ENCODE measurements at places on chromosomes 2 and 18.
A peak's percentile ranks its signal among the peaks of the same experiment; 100 is the strongest.

DNA sequence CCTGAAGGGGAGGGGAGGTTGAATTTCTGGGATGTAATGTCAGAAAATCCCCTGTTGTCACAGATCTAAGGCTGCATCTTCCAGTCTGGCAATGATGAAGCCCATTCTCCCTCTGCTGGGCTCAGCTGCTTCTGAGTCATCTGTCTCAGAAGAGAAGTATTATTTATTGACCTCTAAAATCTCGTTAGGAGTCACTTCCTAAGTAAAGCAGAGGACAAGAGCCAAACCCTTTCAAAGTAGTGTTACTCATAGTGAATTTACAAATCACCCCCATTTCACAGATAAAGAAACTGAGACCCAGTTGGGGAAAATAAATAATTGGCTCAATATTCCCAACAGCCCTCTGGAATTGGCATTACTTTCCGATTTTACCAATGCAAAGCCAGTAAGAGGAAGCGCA is 167.3 kb upstream of the SKOR2 start:
- no peak for DNase-seq

DNA sequence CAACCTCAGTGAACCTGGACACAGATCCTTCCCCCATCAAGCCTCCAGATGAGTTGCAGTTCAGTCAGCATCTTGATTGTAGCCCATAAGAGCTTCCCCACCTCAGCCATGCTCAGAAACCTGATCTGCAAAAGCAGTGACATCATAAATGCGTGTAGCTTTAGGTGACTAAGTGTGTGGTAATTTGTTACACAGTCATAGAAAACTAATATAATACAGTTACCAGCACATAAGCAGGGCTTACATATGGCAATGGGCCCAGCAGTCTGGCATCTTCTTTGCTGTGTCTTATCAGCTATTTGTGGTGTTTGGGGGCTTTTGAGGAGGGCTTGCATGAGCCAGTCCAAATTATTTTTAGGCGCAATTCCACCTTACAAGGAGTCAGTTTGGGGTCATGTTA is 807.0 kb downstream of the SLC4A3 start:
- DNase-seq, result no peak

DNA sequence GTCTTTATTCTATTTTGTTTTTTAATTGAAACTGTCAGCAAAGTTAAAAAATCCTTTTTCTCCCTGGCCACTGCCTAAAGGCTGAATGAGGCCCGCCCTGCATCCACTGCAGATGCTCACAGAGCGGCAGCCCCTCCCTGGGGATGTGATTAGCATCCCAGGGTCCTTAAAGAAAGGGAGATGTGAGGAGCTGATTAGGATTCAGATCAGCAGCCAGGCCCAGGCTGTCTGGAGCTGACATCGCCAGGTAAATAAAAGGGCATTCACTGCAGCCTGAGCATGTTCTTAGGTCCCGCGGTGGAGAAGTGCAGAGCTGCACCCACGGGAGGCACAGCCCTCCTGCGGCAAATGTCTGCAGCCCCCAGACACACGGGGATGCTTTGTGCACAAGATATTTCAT is 83.8 kb downstream of the LONRF2 start:
- no peak for DNase-seq

GRCh38 chr2:30231996-30232800 is 864 bp downstream of the LBH start:
- peak; percentile 84 for DNase-seq

GRCh38 chr2:98508709-98509066 is 64.0 kb downstream of the INPP4A start:
- DNase-seq, result peak; percentile 66

DNA sequence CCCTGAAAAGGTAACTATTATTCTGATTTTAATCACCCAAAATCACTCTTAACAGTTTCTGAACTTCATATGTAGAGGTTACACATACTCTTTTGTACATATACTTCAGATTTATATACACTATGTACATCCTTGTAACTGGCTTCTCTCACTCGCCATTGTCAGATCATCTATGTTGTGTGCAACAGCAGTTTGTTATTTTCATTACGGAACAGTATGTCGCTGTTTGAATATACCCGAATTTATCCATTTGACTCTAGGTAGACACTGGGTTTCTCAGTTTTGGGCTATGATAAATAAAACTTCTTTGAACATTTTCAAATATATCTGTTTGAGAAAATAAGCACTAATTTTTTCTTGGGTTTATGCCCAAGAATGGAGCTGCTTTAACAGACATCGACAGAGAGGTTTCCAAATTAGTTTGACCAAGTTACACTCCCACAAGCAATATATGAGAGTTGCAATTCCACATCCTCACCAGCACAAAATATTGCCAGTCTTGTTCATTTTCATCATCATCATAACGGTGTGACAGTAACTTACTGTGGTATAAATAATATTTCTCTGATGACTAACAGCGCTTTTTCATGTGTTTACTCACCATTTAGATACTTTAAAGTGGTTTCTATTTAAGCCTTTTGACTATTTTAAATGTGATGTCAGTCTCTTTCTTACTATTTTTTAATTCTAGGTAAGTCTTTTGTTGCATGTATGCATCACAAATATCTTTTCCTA is 80.9 kb downstream of the SMC6 start:
- no peak for DNase-seq

- no peak for DNase-seq
These were observed 15.7 kb downstream of the CRIM1 start for GRCh38 chr2:36371070-36371874.

DNA sequence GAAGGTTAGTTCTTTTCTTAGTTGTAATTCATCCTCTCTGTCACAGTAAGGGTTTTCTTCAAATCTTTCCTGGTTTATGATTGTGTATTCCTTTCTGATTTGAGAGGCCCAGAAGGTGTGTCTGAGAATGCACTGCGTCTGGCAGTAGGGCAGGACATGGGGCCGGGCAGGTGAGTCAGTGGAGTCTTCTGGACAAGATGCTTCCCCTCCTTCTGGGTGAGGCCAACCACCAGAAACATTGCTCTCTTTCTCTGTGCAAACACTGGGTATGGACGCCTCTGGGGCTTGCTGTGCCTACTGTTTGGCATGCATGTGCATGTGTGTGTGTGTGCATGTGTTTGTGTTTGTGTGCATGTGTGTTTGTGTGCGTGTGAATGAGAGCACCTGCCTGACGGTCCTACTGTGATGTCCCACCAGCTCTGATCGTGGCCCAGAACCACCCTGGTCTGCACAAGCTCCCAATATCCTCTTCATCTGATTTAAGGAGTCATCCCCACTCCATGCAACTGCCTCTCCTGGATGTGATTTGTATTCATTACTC is 93.2 kb upstream of the DLX2 start:
- DNase-seq, result no peak

DNA sequence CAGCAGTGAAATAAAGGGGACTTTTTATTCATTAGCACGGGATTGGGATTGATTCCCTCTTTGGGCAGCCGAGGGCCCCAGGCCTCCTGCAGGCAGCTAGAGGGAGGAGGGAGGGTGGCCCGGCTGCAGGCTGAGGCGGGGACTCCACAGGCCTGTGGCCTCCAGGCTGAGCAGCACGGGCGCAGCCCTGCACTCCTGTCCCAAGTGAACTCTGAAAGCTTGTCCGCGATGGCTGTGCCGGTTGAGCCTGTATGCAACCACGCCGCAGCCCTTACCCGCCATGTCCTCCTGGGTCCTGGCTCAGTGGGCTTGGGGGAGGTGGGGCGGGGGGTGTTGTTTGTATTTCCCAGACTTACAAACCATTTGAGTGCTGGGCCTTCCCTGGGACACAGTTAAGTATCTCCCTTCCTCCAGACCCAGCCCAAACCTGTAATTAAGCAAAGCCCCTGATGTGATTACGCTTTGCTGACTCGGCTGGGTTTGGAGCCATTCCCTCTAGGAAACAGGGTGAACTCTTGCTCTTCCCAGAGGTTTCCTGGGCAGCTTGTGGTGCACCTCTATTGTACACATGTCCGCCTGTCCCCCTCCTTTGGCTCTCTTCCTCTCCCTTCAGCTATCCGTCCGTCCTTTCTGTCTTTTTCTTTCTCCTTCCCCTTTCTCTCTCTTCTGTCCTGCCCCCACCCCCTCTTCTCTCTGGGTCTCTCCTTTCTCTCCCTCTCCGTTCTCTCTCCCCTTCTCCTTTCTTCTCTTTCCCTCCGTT is 5.3 kb downstream of the GLI2 start:
- no peak for DNase-seq

- no peak for DNase-seq
These were observed 24.5 kb upstream of the SMAD7 start for GRCh38 chr18:48975120-48975816.

- DNase-seq, result no peak
These were observed 62.8 kb downstream of the EFEMP1 start for GRCh38 chr2:55860832-55861231.

DNA sequence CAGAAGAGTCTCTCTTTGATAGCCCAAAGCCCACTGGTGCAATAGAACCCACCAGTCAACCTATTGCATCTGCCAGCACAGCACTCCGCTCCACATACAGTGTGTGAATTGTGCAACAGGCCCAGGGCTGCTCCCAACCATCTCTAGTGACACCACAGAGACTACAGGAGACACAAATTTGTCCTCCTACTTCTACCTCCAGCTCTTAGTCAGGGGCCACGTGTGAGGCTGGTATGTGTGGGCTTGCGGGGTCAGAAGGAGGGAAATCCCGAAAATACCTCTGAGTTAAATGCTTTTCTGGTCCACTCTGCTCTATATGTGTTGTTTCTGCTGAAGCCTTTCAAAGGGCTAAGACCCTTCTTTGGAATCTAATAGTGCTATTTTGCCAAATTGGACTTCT is 18.0 kb downstream of the DGUOK start:
- DNase-seq, result no peak

GRCh38 chr2:61694312-61695274 is 156.4 kb upstream of the XPO1 start:
- DNase-seq, result peak; percentile 72

- DNase-seq, result no peak
These were observed 374.6 kb upstream of the LRATD1 start for GRCh38 chr2:14257801-14258507.

DNA sequence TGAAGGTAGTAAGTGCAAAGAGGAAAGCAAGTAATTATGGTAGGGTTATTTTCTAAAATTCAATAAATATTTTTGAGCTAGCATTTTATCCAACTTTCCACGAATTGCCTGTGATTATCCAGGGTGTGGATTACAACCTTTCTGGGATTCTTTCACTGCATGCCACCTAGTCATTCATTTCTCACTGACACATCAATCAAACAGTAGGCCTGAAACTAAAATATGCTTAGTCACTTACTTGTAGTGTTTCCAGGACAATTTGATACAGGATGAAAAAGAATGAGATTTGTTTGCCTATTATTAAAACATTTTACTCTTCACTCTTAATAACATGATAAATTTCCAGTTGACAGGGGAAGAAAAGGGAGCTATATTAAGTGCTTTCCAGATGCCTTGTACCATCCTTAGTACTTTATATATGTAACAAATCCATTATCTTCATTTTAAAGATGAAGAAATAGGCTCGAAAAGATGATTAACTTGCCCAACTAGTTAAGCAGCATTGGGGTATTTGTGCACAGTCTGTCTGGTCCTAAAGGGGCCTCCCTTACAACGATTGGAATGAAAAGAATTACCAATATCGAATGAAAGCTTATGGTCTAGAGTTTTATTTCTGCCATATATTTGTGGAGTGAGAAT is 70.4 kb downstream of the KCTD1 start:
- DNase-seq, result no peak

DNA sequence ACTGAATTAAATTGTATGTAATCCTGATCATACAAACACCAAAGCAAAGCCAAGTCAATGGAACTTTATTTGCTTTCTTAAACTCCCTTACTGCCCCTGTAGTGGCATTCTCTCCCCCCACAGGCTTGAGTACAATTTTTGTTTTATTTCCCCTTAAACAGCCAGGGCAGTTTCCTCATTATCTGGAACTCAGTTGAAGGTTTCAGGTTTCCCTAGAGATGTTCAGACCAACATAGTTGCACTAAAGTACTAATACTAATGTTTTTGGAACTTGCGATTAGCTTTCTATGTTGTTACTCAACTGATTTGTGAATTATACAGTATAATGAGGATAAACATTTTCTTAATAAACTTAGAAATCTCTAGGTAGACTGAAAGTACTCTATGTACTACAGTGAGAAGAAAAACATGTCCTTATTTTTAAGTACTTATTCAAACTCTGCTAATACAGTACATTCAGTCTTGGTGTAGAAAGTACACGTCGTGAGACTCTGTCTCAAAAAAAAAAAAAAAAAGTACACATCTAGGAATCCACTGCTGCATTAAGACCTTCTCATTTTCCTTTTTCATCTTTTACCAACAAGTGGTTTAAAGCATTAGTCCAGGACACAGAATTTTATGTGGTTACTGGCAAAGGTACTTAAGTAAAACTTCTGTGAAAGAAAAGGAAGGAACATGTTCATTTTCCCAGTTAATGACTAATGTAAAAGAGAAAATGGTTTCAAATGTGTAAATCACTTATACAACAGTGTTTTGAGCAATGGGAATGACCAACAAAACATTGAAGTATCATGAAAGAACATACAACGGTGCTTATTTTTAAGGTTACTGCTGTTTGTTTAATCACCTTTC is 209.5 kb upstream of the SMAD7 start:
- no peak for DNase-seq

DNA sequence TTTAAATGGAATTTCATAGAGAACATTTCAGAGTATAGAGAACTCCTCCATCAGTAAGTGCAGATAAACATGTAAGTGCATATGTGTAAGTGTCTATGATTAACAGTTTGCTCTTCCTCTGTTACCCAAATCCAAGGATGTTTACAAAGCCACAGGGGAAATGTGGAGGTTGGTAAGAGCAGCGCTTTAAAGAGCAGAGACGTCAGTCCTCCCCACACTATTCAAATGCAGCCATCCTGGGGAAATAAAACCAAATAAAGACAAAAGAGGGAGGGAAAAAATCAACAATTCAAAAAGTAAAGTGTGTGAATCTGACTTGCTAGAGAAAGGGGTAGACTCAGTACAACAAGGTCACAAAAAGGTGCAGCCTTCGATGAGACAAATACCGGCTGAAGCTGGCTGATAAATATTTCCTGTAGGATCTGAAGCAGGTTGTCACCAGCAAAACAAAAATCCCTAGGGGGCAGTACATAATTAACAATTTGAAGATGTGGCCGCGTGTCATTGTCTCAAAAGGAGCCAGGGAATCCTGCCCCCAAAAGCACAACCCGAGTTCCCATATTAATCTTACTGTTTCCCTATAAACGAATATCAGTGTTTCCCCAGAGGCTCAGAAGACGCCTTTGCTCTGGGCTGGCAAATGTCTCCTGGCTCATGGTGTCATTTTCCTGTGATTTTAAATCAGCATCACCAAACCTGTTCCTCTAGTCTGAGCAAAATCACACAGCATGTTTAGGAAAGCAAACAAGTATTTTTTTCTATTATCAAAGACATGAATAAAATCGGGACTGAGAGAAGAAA is 216.5 kb downstream of the CDCA7 start:
- no peak for DNase-seq

DNA sequence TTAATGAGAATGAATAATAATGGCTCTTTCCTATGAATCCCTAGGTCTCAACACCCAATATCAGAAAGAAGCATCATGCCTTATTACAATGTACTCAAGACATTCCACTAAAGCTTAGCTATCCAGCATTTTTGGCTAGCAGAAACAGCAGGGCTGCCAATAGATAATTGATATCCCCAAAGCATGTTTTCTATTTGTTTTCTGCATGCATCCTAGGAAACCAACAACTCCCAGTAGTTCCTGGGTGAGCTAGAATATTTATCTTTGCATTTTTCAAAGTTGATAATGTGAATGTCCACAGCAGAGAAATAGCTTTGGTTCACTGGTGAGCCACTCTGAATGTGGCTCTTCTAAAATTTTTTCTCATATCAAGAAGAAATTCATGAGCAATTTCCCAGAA is 5.8 kb upstream of the ANTXR1 start:
- no peak for DNase-seq

GRCh38 chr18:69387186-69387585 is 13.5 kb upstream of the DOK6 start:
- DNase-seq, result no peak

All from central memory CD4-positive, alpha-beta T cell (primary cell).